ENCODE measurements at places on chromosomes 4 and X.
A peak's percentile ranks its signal among the peaks of the same experiment; 100 is the strongest.

- DNase-seq: no peak
Observed at GRCh38 chrX:71541210-71542022, 8.5 kb downstream of the OGT start.

GRCh38 chr4:1975391-1975801 is 33.4 kb downstream of the NELFA start:
- DNase-seq: no peak

DNA sequence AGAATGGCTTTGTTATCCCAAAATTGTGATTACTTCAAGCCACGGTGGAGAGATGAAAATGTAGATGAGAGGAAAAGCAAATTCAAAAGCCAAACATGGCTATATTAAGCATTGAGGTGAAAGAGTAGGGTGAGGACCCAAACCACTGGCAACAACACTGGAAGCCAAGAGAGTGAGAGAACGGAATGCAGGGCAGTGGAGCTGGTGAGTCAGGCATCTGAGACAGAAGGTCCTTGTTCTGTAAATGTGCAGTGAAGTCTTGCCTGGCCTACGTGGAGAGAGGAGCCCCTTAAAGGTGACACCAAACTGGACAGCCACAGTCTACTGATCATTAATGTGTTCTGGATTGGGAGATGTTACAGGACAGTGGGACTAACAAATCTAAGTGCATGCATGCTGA is 22.8 kb upstream of the SEC24B start:
- no peak for DNase-seq

GRCh38 chr4:40992472-40993295 is 221.7 kb downstream of the APBB2 start:
- DNase-seq: no peak

GRCh38 chr4:66501997-66502396 is 831.7 kb upstream of the EPHA5 start:
- DNase-seq: peak; percentile 70

- DNase-seq: no peak
Observed at GRCh38 chrX:20333672-20334071, 67.0 kb upstream of the RPS6KA3 start.

DNA sequence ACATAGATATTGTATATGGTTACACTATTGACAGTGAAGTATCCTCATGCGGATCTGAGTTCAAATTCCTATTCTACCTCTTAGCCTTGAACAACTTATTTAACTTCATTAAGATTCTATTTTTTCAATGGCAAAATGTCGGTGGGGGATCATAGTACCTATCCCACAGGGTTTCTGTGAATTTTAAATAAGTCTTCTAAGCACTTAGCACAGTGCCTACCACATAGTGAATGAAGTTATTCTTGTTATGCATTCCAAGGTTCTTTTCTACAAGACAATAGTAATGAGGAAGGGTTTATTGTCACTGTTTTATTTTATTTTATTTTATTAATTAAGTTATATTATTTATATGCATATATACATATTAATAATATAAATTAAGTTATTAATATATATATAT is 8.8 kb upstream of the ENAM start:
- DNase-seq: no peak

- no peak for DNase-seq
Observed at GRCh38 chrX:39815631-39816030, 282.1 kb downstream of the BCOR start.

DNA sequence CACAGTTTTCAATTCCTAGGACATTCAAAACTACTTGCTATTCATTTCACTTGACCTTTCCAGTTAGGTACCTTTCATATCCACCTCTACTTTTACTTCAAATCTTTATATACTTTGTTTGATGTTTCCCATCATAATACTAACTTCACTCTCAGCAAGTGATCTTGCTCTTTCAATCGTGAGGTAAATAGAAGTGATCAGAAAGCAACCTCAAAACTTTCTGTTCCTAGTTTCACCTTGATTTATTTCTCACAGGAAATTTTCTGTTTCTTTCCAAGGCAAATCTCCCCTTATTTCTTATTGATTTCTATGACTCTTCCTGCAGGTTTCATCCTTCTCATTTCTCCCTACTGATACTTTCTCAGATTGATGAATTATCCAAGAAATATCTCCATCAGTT is 623.5 kb downstream of the FSTL5 start:
- no peak for DNase-seq

DNA sequence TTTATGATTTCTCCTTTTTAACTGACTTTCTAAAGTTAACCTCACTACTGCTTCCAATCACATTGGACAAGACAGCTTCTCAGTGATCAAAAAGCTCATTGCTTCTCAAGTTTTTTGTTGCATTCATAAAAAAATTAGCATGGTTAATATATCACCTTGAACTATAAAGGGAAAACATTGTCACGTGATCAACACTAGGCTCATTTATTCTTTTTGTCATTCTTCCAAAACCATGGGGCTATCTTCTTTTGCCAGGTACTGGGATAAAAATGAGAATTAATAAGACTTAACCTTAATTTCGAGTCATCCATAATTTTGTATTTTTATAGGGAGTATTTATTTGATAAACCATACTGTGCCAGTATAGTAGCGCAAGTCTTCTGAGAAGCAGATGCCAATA is 1105.9 kb upstream of the TENM3 start:
- no peak for DNase-seq
